ENCODE measurements at places on chromosomes 13 and 19.

DNA sequence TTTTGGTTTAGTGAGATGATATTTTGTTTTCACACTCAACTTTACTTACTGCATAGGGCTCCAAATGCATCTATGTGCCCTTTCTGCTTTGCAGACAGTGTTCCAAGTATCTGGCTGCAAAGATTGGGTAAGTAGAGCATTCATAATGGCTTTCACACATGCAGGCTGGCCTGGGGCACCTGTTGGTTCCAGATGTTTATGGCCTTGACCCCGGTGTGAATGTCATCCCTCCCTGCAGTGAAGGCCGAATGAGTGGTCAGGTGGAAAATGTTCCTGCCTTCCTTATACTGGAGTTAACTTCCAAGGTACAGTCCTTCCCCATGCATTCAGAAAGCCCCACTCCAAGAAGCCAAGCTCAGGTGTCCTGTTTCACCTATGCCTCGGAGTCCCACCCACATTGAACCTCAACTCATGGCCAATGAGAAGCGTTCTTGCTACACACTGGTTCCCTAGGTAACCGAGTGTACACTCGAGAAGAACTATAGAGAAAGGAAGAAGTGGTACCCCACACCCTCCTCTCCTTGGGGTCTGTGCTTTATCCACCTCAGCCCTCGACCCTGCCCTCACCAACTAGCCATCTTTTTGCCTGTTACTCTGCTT, 23.0 kb upstream of the ZNF536 start:
- no peak for DNase-seq

- DNase-seq, result no peak
Observed at GRCh38 chr19:12034198-12034597, 1.3 kb downstream of the ZNF433 start.

DNA sequence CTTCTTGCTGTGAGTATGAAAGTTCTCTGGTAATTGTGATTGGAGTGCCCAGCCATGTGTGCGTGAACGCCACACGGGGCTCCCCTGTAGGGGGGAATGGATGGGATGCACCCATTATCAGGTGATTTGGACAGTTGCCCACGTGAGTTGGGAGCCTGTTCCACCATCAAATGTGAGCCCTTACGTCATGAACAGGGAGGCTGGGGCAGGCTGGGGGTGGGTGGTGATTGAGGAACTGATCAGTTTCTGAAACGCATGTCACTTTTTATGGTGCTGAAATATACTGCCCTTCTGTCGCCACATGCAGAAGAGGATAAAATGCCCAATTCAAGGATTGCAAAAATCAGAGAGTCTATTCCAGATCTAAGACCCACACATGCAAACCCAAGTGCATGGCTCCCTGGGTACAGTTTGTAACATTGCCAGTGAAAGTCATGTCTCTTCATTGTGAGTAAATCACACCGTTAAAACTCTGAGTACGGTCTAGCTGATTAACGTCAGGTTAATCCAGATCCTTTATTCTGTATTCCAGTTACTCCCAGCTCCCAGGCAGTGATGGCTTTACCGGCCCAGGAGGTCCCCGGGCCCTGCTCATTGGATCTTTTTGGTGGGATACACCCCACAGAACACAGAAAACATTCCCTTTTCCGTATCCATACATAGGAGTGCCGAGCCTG, 90.2 kb downstream of the RAB20 start:
- no peak for DNase-seq

DNA sequence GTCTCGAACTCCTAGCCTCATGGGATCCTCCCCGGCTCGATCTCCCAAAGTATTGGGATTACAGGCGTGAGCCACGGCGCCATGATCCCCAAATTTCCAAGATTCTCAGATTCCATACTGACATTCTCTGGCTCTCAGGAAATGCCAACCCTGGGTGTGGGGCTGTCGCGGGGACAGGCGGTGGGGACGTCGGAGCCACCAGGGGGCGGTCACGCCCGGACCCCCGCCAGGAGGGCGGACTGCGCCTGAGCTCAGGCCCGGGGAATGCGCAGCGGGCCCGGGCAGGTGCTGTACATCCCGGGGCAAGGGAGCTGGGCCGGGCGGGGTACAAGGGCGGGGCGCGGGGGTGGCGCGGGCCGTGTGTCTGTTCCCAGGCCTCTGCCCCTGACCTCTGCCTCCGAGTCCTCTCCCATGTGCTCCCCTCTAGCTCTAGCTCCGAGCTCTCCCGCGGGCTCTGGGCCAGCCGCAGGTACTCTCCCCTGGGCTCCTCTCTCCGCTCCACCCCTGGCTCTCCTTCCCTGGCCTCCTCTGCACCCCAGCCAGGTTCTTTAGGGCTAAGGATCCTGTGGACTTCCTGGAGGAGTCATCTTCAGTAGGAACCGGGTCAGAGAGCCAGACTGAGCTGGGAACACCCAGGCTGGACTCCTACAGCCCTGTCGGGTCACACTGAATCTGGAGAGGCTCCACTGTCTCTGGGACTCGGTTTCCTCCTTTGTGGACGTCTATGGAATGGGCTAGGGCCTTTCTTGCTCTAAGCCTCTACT, 2.4 kb downstream of the PPP1R13L start:
- no peak for DNase-seq

DNA sequence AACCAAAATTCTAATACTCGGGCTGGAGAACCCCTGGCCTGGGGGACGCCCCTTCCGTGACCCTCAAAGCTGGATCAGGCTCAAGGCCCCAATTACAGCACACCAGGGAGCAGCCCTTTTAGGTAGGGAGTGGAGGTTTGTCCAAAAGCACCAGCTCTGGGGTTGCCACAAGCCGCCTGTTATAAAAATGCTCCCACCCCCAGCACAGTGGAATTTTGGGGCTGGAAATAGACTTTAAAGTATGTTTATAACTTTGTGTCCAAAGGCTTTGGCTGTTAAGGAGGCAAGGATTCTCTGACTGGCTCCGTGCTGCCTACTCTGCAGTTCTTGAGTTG, 564 bp upstream of the GMIP start:
- DNase-seq, result no peak

DNA sequence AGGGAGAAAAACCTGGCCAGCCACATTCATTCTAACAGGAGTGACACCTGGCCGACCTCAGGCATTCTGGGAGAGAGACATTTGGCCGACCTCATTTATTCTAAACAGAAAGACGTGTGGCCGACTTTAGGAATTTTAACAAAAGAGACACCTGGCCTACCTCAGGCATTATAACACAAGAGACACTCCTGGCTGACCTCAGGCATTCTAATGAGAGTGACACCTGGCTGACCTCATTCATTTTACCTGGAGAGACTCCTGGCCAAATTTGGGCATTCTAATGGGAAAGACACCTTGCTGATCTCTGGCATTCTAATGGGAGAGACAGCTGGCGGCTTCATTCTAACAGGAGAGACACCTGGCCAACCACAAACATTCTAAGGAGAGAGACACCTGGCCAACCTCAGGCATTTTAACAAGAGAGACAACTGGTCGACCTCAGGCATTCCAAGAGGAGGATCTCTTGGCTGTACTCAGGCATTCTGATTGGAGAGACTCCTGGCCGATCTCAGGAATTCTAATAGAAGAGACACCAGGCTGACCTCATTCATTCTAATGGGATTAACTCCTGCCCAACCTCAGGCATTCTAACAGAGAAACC, 1353.9 kb downstream of the UQCRFS1 start:
- DNase-seq, result no peak

DNA sequence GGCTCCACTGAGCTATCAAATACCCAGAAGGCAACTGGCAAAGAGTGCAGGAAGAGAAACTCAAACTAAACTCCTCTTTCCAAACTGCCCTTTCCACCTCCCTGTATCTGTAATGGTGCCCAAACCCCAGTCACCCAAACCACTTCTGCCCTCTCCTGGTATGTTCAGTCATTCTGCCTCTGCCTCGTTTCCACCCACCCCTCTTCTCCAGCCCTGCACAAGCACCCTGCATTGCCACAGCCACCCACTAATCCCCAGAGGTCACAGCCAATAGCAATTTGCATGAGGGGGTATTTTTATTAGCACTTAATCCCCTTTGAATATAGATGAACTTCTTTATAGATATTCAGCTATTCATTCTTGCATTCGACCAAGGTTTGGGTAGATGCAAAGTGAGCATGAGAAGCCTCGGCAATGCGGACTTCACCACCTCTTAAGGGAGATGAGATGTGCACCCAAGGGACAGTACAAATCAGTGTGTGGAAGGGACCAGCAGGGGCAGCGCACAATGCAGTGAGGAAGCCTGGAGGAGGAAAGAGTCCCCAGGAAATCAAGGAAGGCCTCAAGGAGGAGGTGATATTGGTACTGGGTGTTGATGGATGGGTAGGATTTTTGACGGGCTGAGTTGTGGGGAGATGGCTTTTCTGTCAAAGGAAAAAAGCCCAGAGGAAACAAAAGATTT, 12.4 kb downstream of the TMEM272 start:
- DNase-seq, result no peak

GRCh38 chr19:55283548-55284377, at the start of gene BRSK1:
Gene BRSK1 (plus strand): TSS chr19:55283997. CDS start chr19:55284443, 446 bp downstream.
- DNase-seq, result peak; percentile 74

- peak; percentile 83 for DNase-seq
Observed at GRCh38 chr13:71879129-71879535, 12.1 kb upstream of the DACH1 start.

- DNase-seq, result no peak
Observed at GRCh38 chr13:81927347-81927746, 1586.4 kb upstream of the SPRY2 start.

DNA sequence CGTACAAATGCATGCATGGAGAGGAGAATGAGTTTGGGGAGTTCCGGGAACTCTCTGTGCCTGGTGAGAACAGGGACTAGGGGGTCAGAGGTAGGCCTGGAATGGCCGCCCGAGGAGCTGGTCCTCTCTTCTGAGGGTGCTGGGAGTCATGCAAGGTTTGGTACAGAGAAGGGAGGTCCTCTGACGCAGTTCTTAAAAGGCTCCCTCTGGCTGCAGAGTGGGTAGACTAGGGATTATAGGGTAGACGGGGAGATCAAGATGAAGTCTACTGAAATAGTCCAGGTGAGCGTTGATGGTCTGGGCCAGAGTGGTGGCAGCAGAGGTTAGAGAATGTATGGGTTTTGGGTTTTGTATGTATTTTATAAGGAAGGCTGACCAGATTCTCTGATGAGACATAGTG, 796 bp downstream of the ZNF304 start:
- DNase-seq, result no peak

- no peak for DNase-seq
Observed at GRCh38 chr13:79403113-79403512, 2.9 kb downstream of the RBM26 start.

- DNase-seq, result no peak
Observed at GRCh38 chr19:11268783-11269267, 6.5 kb upstream of the DOCK6 start.

- DNase-seq, result no peak
Observed at GRCh38 chr13:40193286-40194223, 472.9 kb downstream of the FOXO1 start.

DNA sequence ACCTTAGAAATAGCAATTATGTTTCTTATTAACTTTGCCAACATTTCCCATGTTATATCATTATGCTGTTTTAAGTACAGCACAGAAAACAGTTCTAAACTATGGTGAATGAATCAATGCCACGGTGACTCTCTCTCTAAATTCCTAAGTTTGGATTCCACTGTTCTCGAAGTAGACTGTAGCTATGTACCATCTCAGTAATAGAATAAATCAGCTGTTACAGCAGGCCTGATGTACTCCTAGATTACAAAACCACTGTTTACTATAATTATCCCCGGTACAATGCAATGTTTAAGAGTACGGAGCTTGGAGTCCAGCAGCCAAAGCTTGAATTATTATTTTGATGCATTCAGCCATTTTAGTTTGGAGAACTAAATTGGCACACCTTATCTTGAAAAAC, 476.3 kb upstream of the SLITRK1 start:
- no peak for DNase-seq

DNA sequence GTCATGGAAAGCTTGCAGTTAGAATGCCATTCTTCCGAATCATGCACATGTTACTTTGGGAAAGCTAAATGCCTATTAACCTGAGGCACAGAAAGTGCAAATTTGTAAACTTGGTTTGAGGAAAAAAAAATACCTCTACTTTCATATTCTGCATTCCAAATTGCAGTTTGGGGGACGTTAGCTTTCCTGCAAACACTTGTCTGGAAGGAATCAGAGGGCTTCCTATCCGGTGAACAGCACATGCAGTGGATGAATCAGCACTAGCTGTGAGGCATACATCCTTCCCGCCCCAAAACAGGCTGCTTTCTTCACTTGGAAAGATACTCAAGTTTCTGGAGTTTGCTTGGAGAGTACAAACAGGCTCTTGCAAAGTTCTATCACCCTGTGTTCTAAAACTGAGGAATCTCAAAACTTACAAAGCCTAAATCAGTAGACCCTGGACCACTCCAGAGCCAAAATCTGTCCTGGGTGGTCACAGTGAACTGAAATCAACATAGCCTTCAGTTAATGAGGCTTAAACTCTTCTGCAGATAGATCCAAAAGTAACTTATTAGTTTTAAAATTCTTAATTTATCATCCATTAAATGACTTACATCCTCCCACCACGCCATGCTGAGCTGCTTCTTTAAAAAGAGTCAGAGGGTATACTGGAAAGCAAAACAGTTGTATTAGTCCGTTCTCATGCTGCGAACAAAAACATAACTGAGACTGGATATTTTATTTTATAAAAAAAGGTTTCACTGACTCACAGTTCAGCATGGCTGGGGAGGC, 802.3 kb upstream of the ARGLU1 start:
- DNase-seq, result no peak

- no peak for DNase-seq
Observed at GRCh38 chr13:51608857-51609406, 24.7 kb downstream of the WDFY2 start.

GRCh38 chr19:39696387-39696786, 7.9 kb upstream of the LGALS14 start:
- DNase-seq, result no peak

DNA sequence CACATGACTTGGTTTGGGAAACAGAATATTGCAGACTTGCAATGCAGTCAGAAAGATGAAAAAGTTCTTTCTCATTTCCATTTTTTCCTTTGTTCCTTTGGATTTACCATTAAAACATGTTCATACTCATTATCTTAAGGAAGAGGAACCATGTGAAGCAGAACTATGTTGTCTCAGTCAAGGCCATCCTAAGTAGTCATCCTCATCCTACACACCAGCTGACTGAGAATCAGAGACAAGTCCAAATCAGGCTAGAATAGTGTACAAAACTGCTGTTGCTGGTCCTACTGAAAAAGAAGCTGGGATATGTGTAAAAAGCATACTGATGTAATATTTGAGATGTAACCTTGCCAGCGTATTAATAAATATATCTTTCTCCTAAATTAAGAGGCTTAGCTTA, 433.4 kb downstream of the SLITRK5 start:
- no peak for DNase-seq

DNA sequence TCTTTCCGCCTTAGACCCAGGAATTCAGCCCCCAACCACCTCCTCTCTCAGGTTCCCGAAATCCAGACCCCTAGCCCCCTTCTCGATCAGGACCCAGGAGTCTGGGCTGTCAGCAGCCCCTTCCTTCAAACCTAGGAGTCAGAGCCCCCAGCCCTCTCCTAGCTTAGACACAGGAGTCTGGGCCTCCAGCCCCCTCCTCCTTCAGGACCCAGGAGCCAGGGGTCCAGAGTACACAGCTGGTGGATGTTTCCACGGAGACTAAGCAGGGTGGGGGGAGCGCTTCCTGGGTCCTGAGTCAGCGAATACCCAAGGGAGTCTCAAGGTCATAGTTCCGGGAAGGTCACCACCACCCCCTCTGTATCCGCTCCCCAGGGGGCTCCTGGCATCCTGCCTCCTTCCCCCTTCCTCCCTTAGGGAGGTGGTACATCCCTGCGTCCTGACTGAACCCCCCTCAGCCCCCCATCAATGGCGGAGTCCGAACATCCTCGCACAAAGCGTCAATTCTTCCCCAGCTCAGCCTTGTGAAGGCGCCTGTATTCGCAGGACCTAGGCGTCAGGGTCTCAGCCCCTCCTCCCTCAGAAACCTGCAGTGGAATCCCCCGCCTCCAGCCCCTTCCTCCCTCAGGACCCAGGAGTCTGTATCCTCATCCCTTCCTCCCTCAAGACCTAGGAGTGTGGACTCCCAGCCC, 4.6 kb downstream of the CADM4 start:
- DNase-seq, result no peak
